Activated naive CD8-positive, alpha-beta T cell treated with anti-CD3 and anti-CD28 coated beads, Interleukin-2, amount 50 U/mL, for 24 hours (primary cell): ENCODE measurements at places on chromosomes 4 and X.

- DNase-seq, result no peak
Observed at GRCh38 chrX:132482632-132483031, 6.2 kb downstream of the MBNL3 start.

DNA sequence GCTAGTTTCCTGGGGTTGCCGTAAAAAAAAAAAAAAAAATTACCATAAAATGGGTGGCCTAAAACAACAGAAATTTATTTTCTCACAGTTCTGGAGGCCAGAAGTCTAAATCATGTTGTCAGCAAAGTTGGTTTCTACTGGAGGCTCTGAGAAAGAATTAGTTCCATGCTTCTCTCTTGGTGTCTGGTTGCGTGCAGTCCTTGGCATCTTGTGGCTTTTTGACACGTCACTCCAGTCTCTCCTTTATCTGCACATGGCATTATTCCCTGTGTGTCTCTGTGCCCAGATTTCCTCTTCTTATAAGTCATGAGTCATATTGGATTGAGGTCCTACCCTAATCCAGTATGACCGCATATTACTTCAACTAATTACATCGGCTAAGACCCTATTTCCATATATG is 38.7 kb downstream of the SPATA4 start:
- no peak for DNase-seq

GRCh38 chr4:109631532-109632108 is 71.6 kb downstream of the MCUB start:
- no peak for DNase-seq

GRCh38 chrX:153587342-153587741 is 11.6 kb downstream of the CCNQ start:
- DNase-seq, result no peak

DNA sequence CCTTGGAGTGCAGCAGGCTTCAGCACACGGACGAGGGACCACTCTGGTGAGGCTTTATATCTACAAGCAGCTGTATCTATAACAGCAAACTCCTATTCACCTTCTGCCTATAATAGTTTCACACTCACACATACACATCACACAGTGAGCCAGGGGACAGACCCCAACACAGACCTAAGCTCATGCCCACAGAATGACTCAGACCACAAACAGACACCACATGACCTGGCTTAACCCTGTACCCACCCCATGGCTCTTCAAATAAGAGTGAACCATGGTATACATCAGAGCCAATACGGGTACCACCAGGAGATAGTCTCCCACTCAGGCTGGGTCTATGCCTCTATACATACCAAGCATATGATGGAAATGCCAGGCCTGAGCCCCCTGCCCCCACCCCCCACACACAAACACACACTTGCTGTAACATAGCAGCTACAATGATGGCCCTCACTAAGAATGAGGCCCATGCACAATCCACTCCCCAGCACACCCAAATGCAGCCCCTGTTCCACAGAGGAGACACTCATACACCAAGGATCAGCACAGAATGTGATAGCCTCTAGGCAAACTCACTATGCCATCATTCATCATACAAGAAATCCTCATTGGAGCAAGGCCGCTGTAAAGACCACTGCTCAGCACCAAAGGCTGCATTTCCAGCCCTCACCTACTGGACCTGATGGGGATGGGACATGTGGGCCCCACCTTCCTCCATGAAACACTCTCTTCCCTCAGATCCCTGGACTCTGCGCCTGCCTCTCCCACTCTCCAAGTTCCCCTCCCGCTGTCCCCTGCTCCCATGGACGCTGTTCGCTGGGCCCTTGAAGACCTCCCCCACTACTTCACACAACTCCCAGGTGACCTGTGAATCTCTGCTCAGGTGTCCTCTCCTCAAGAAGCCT is 62.1 kb upstream of the XIAP start:
- no peak for DNase-seq

- DNase-seq, result no peak
Observed at GRCh38 chr4:31613946-31614623, 893.9 kb downstream of the PCDH7 start.

GRCh38 chr4:170794525-170794924 is 704.8 kb upstream of the AADAT start:
- no peak for DNase-seq

DNA sequence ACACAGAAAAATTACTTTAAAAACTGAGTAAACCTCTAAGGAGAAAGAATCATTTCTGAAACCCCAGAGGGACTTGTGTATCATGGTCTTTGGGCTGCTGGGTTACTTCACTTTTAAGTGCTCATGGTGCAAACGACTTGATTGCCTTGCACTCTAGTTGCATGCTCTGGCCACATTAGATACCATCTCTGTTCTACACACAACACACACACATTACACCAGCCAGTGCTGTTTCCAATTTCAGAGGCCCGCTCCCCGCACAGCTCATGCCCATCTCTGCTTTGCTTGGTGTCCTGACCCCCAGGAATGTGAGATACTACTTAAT is 2.1 kb downstream of the PPP3CA start:
- DNase-seq, result peak; percentile 5

- DNase-seq, result no peak
Observed at GRCh38 chrX:134020910-134021309, 35.5 kb upstream of the GPC3 start.
